Endothelial cell of umbilical vein (primary cell): ENCODE measurements at places on chromosomes 7 and 10. TPM values are rescaled to one million over a fixed set of nuclear protein-coding genes. Genes with fewer than 3 reads are reported as not detected.

The RP9 gene
- 18.5 and 20.9 TPM in 2 replicates for total RNA-seq

The STEAP4 gene
- not detected in 2 replicates for total RNA-seq

The AGAP3 gene
- 171 and 173 TPM in 2 replicates for total RNA-seq

The FRAT1 gene
- 3.2 and 3.5 TPM in 2 replicates for total RNA-seq

The NPTX2 gene
- total RNA-seq: 0.42 and 0.53 TPM in 2 replicates

DNA sequence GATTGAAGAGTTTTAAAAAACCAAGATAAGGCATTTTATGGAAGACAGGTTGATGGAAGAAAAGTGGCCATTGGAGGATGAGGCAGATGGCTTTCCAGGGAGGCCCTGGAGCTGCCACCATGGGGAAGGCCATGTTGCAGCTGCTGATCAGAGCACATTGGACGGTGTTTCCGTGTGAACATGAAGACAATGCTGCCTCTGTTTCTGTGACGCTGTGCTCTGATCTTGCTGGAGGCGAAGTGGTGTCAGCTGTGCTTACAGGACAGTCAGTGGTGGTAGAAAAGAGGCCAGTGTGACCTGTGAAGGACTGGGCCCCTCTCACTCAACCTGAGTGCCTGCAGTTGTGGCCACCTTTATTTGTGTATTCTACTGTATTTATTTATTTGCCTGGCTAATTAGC, 132.9 kb downstream of the FAM204A start:
- no peaks in the 10 kb centered on the region for H3K36me3 ChIP-seq
- no peak overlapping the region for H3K4me3 ChIP-seq
- no peaks in the 10 kb centered on the region for H3K4me1 ChIP-seq
- H3K27ac ChIP-seq: no peak overlapping the region

DNA sequence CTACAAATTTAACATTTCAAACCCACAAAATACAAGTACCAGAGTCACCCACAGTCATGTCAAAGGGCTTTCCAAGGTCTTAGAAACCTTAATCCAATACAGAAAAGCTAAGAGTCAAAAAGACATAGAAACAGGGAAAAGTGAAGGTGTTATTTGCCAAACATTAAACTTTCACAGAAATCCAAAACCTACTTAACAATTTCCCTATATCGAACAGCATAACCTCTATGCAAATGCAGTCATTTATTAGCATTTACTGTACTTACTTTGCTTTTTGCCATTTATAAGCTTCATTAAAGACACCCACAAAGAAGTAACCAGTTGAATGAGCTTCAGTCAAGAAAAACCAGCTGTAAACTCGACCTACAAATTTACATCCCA, 1.6 kb downstream of the PANK1 start:
- H3K27ac ChIP-seq: no peak overlapping the region
- peaks cover 12% of the 10 kb centered on the region for H3K4me1 ChIP-seq
- DNase-seq: no peak
- H3K4me3 ChIP-seq: peak overlapping the region; percentile 17
- no peaks in the 10 kb centered on the region for H3K27me3 ChIP-seq

DNA sequence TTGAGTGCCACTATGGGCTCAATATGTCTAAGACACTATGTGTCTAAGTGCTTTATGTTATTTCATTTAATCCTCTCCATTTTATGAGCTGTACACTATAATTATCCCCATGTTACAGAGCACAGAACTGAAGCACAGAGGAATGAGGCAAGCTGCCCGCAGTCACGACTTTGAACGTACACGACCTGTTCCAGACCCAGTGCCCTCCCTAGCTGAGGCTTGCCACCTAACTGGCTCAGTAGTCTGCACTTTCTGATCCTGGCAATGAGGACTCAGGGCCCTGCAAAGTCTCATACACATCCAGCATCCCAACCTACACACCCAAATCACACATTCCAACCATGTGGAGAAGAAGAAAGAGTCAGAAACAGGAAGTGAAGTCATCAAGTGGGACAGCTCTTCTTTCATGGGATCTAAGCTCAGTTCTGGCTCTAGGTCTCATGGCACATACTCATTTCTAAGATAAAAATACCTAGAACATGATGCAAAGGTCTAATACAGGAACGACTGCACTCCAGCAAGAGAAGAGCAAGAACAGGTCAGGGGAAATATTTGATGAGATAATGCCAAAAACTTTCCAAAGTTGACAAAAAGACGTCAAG, 42.4 kb upstream of the DDC start:
- H3K27me3 ChIP-seq: no peaks in the 10 kb centered on the region
- no peak overlapping the region for H3K4me3 ChIP-seq
- H3K4me1 ChIP-seq: peaks cover 22% of the 10 kb centered on the region
- H3K27ac ChIP-seq: no peak overlapping the region
- no peak for DNase-seq

DNA sequence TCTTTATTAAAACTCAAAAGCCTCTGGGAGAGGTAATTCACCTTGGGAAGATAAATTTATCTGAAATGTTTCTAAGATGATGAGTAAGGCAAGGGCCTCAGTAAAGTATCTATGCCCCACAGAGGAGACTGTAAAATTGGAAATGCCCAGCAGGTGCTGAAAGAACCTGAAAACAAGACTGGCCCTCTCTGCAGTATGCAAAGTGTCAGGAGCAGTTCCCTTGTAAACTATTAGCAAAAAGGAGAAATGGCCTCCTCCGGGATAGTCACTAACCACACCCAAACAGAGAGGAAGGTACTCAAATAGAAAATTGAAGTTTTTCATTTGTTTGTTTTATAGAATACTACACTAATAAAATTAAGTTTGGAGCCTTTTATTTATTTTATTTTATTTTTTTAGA, 81.2 kb downstream of the FZD1 start:
- no peak overlapping the region for H3K4me3 ChIP-seq
- H3K27ac ChIP-seq: no peak overlapping the region
- no peaks in the 10 kb centered on the region for H3K27me3 ChIP-seq
- no peaks in the 10 kb centered on the region for H3K36me3 ChIP-seq
- H3K4me1 ChIP-seq: peaks cover 39% of the 10 kb centered on the region

- no peaks in the 10 kb centered on the region for H3K4me1 ChIP-seq
- DNase-seq: no peak
- no peak overlapping the region for H3K4me3 ChIP-seq
- H3K27me3 ChIP-seq: no peaks in the 10 kb centered on the region
- no peaks in the 10 kb centered on the region for H3K36me3 ChIP-seq
Measured at GRCh38 chr10:18438361-18439126, 212.8 kb downstream of the NSUN6 start.

DNA sequence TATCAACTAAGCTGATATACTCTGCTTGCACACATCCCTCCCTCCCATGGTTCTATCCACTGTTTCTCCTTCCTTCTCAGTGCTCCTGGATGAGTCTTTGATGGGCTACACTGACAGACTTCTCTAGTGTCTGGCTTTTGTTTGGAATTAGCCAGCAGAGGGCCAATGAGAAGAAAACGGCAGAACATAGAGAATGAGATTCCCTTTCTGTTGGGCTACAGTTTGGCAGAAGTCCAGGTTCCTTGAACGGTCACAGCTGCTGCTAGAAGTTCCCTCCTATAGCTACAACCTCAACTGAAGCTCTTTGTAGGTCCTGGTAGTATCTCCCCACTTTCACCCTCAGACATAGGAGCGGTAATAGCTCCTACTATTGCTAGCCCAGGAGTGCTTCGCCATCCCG, 251.1 kb upstream of the LRRN3 start:
- H3K4me1 ChIP-seq: no peaks in the 10 kb centered on the region
- no peak overlapping the region for H3K27ac ChIP-seq
- H3K27me3 ChIP-seq: no peaks in the 10 kb centered on the region
- DNase-seq: peak; percentile 25
- no peaks in the 10 kb centered on the region for H3K36me3 ChIP-seq

DNA sequence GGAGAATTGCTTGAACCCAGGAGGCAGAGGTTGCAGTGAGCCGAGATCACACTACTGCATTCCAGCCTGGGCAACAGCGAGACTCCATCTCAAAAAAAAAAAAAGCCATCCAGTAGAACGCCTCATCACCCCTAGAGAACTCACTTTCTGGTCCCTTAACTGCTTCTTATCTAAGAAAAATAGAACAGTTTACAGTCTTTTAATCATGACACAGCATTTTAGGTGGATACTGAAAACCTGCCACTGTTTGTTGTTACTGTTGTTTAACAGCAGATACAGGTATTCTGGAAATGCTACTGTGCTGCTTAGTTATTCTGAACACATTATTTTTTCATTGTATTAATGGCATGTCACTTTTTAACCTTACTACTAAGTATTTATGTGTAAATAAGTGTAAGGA, 624.3 kb upstream of the GHITM start:
- no peak for DNase-seq
- H3K4me3 ChIP-seq: no peak overlapping the region
- H3K36me3 ChIP-seq: no peaks in the 10 kb centered on the region
- H3K27ac ChIP-seq: no peak overlapping the region

DNA sequence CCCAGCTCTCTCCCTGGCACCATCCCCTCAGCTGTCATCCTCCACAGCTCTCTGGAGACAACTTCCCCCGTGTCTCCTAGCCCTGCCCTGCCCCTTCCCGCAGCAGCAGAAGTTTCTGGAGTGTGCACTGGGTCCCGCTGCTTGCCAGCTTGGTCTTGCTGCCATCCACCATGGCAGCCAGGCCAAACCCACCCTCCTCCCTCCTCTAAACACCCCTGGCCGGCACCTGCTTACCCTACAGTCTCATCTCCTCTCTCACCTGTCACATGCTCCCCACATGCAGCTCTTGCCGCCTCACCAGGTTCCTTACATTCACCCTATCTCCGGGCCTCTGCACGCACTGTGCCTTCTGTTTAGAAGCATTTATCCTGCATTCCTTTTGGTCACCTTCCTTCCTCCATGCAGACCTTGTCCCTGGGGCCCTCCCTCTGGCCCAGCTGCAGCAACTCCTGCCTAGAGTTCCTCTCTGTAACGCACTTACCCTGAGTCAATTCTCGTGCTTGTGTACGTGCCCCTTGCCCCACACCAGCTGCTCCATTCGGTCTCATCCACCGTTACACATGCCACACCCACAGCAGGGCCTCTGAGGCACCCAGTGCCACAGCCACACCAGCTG, 93.9 kb upstream of the RET start:
- H3K4me1 ChIP-seq: no peaks in the 10 kb centered on the region
- no peak overlapping the region for H3K27ac ChIP-seq
- no peak overlapping the region for H3K4me3 ChIP-seq
- H3K27me3 ChIP-seq: no peaks in the 10 kb centered on the region

- no peaks in the 10 kb centered on the region for H3K27me3 ChIP-seq
- peaks cover 22% of the 10 kb centered on the region for H3K4me1 ChIP-seq
- peak overlapping the region; percentile 83 for H3K4me3 ChIP-seq
- peak overlapping the region; percentile 62 for H3K27ac ChIP-seq
Measured at GRCh38 chr7:73520673-73521635, 1.1 kb downstream of the BAZ1B start.

- H3K27ac ChIP-seq: no peak overlapping the region
- H3K36me3 ChIP-seq: no peaks in the 10 kb centered on the region
- no peaks in the 10 kb centered on the region for H3K27me3 ChIP-seq
- H3K4me3 ChIP-seq: no peak overlapping the region
Measured at GRCh38 chr7:301291-302053, 11.5 kb downstream of the FOXL3 start.
